ENCODE measurements at places on chromosomes 7 and 10.

DNA sequence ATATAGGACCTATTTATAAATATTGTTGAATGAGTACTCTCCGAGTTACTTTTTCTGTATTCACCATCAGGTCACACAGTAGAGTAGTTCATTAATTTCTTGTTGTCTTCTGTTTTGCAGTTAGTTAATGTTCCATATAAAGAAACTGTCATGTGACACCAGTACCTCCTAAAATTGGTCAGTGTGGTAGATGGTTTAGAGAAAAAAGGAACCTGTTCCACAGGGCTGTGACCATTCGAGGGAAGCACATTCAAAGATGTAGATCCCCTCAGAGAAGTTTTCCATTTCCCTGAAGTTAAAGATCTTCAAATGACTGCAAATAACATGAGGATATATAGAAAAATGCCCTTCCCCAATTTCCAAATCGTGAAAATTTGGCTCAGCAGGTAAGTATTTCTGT is 45.7 kb downstream of the PRPF18 start:
- no peak for DNase-seq

DNA sequence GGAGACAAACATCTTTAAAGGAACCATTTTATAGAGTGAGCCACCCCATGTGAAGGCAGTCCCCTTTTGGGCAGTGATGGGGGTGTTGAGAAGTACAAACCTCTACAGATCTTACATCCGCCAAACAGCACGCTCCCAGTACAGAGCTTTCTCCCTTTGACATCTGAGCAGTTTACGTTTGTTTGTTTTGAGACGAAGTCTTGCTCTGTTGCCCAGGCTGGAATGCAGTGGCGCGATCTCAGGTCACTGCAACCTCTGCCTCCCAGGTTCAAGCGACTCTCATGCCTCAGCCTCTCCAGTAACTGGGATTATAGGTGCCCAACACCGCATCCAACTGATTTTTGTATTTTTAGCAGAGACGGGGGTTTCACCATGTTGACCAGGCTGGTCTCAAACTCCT is 128.9 kb downstream of the CCDC3 start:
- DNase-seq: no peak

DNA sequence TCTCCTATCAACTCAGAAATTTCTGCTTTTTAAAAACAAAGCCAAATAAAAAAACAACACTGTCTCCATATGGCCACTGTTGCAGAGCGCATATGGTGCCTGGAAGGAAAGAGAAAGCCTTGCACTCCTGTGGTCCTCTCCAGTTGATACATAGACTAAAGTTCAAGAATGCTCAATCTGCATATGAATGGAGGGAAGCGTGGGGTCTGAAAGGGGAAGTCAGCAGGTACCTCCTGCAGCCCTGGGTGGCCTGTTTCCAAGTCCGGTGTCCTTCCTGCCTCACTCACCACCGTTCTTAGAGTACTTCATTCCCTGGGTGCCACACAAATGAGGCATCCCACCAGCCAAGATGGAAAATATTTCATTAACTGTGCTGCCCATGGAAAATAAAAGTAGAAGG is 138.3 kb upstream of the PALS2 start:
- DNase-seq: no peak

GRCh38 chr7:47485640-47486435 is 96.1 kb downstream of the TNS3 start:
- no peak for DNase-seq

DNA sequence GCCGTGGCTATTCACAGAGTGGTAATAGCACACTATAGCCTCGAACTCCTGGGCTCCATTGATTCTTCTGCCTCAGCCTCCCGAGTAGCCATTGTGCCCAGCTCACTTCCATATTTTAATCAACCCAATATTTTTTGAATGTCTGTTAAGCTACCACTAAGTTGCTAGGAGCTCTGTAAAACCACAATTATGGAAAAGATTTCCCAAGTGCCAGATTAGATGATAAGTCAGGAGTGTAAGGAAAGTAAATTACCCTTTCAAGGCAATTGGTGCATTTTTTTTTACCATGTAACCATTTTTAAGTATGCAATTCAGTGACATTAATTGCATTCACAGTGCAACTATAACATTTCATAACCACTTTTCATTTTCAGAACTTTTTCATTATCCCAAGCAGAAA is 87.5 kb upstream of the GATAD1 start:
- no peak for DNase-seq

Measured in left colon (tissue), 2 donors.